ENCODE measurements at places on chromosomes 7 and 10. TPM values are rescaled to one million over a fixed set of nuclear protein-coding genes. Genes with fewer than 3 reads are reported as not detected.

The ASB4 gene
- not detected for total RNA-seq

The AZGP1 gene
- not detected for total RNA-seq

The FXYD4 gene
- total RNA-seq, result not detected

The HMX3 gene
- not detected for total RNA-seq

The C7orf33 gene
- total RNA-seq, result not detected

The FAM241B gene
- total RNA-seq, result 12.1 TPM

The PSPH gene
- total RNA-seq, result 20.8 TPM

The ARHGEF35 gene
- 3.6 TPM for total RNA-seq

The GTF2IRD1 gene
- 3.1 TPM for total RNA-seq

The PMPCB gene
- total RNA-seq, result 71.5 TPM

The NSUN6 gene
- total RNA-seq, result 16.4 TPM

The CRPPA gene
- total RNA-seq, result 1.4 TPM

The CALD1 gene
- 10.1 TPM for total RNA-seq

The MICALL2 gene
- 2.1 TPM for total RNA-seq

The CPEB3 gene
- total RNA-seq, result 1.9 TPM

The SKIDA1 gene
- 0.11 TPM for total RNA-seq

The CPN1 gene
- not detected for total RNA-seq

Measured in activated T-helper 2 cell treated with anti-CD3 and anti-CD28 coated beads, Interferon-gamma antibody, Interleukin-2, Interleukin-4, amounts not matched to agents 10 μg/mL and 5 μg/mL and 100 μg/mL, durations not matched to agents 14 hours and 24 hours and 36 hours (primary cell).